ENCODE measurements at places on chromosomes 6 and 20. TPM values are rescaled to one million over a fixed set of nuclear protein-coding genes. Genes with fewer than 3 reads are reported as not detected.

The CD40 gene
- total RNA-seq, result 0.88 TPM

The ENPP1 gene
- 0.53 TPM for total RNA-seq

The PDYN gene
- total RNA-seq, result not detected

GRCh38 chr20:11651647-11652046 lies 266.0 kb upstream of the BTBD3 start:
- DNase-seq, result no peak

- no peak for DNase-seq
Observed at GRCh38 chr6:167097770-167098169, 25.1 kb upstream of the CCR6 start.
